ENCODE measurements at places on chromosomes 4 and X. TPM values are rescaled to one million over a fixed set of nuclear protein-coding genes. Genes with fewer than 3 reads are reported as not detected.

GRCh38 chr4:120843849-120844527 lies 78.5 kb downstream of the PRDM5 start:
- no peaks in the 10 kb centered on the region for H3K27me3 ChIP-seq
- H3K27ac ChIP-seq, result no peak overlapping the region
- H3K4me1 ChIP-seq, result no peaks in the 10 kb centered on the region
- no peak overlapping the region for H3K4me3 ChIP-seq
- no peak for DNase-seq
- no peaks in the 10 kb centered on the region for H3K36me3 ChIP-seq

Gene DMP1
- total RNA-seq, result not detected

Gene LRAT
- total RNA-seq, result 0.19 TPM

Gene ZFYVE28
- total RNA-seq, result 8.5 TPM

DNA sequence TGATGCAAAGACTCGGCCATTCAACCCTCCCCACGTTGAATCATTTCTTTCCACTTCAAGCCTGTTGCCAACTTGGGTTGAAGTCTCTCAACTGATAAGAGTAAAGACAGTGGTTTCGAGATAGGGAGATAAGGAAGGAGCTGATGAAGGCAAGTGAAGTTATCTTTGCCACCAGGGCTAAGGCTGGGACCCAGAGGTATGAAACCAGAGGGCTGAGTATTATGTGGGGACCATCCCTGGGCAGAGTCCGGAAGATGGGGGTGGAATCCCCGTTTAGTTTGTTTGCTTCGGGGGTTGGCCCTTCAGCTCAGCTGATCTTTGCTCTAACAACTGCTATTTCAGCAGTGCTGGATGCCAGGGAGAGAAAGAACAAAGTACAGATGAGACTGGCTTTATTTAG lies 2.3 kb upstream of the XPNPEP2 start:
- H3K27me3 ChIP-seq, result no peaks in the 10 kb centered on the region
- H3K27ac ChIP-seq, result no peak overlapping the region
- H3K4me1 ChIP-seq, result peaks cover 3% of the 10 kb centered on the region

DNA sequence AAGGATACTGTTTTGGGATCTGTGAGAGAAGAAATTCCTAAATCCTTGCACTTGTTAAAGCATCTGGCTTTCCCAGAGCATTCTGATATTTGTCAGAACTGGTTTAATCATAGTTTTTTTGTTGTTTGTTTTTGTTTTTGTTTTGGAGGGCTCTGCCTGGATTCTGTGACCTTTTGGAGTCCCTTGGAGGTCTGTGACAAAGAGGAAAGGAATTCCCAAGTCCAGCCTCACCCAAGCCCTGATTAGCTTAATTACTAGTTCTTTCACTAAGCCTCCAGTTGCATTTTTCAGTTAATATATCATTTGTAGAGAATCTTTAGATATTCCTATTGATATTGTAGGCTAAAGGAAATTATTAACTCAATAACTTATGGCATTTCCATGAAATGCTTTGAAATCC lies 711 bp downstream of the ACE2 start:
- no peaks in the 10 kb centered on the region for H3K4me1 ChIP-seq
- H3K27ac ChIP-seq, result no peak overlapping the region
- H3K4me3 ChIP-seq, result no peak overlapping the region
- no peaks in the 10 kb centered on the region for H3K27me3 ChIP-seq

Gene CXCL13
- total RNA-seq, result 2.4 TPM

DNA sequence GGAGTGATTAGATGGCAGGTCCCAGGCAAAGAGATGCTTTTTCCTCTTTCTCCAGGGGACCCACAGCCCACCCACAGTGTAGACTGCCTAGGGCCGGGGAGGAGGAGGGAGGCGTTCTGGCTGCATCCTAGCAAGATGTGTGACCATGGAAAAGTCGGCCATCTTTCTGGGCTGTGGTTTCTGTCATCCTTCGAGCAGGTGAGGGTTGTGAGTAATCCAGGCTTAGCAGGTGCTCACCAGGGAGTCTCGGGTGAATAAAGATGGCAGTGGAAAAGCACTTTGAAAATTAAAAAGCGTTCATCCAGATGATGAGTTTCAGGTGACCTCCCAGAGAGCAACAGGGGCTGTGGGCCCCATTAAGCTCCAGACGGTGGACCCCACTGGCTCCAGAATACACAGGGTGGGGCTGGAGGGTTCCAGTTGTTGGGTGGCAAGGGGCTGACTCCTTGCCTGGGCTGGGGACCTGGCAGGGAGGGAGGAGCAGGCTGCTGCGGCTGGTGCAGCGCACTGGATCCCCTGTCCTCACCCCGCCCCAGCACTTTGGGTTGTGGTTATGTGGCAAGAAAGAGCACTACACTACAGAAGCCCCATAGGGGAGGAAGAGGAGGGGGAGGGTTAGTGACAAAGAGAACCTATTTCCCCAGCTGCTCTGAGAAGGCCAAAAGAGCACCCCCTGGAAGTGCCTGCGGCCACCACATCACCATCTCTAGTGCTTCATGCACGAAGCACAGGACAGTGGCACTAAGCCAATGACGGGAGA lies 23.7 kb downstream of the ELF4 start:
- H3K4me1 ChIP-seq, result peaks cover 3% of the 10 kb centered on the region
- DNase-seq, result peak; percentile 10
- H3K36me3 ChIP-seq, result no peaks in the 10 kb centered on the region

Gene SHISA3
- 1.5 TPM for total RNA-seq

DNA sequence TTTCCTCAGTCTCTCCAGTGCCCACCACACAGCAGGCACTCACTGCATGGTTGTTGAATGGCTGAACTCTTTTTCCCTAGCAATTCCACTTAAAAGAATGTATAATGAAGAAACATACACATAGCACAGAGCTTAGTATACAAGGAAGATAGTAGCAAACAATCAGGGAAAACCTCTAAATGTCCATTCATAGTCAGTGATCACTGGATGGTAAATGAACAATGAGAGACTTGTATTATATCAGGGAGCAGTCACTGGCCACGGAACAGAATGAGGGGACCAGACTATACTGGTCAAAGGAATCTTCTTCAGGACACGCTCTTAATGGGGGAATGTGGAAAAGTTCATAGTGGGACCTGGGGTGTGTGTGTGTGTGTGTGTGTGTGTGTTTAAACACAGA lies 43.6 kb upstream of the FAM156A start:
- no peaks in the 10 kb centered on the region for H3K36me3 ChIP-seq
- H3K27ac ChIP-seq, result no peak overlapping the region
- H3K4me1 ChIP-seq, result no peaks in the 10 kb centered on the region
- no peak overlapping the region for H3K4me3 ChIP-seq

DNA sequence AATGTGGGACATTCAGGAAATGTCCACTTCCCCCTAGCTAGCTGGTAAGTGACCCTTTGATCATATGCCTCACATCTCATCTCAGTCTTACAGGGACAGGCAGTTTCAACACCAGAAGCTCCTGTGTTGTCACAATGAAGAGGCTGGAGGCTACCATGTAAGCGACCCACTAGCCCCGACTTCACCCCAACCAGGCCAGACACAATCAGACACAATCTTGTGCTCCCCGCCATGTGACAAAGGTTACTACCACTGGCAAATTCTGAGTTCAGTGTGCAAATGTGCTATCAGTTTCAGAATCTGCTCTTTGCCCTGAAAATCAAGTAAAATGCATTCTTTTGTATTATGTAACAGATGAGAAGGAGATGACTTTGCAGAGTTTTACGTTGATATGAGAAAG lies 56.9 kb upstream of the STS start:
- H3K4me1 ChIP-seq, result peaks cover 4% of the 10 kb centered on the region
- H3K36me3 ChIP-seq, result no peaks in the 10 kb centered on the region
- no peak overlapping the region for H3K4me3 ChIP-seq
- H3K27me3 ChIP-seq, result no peaks in the 10 kb centered on the region

DNA sequence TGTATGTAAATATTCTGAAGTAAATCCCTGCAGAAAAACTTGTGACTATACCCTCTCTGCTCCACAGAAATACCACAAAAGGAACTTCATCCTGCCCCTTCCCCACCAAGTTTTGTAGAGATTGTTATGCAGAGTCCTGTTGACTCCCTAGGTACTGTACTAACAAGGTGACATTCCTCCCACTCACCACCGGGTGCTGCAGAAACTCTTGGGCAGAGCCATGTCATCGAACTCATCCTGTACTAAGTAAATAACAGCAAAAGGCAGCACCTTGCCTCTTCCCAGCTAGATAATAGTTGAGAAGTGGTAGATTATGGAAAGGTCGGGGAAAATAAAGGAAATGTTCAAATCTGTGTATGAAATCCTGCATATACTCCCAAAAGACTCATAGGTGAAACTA lies 233.3 kb downstream of the STPG2 start:
- DNase-seq, result no peak
- no peaks in the 10 kb centered on the region for H3K27me3 ChIP-seq

- no peak overlapping the region for H3K4me3 ChIP-seq
- no peaks in the 10 kb centered on the region for H3K4me1 ChIP-seq
- no peaks in the 10 kb centered on the region for H3K27me3 ChIP-seq
- DNase-seq, result no peak
These were observed 59.9 kb upstream of the CHRNA9 start for GRCh38 chr4:40275065-40275730.

DNA sequence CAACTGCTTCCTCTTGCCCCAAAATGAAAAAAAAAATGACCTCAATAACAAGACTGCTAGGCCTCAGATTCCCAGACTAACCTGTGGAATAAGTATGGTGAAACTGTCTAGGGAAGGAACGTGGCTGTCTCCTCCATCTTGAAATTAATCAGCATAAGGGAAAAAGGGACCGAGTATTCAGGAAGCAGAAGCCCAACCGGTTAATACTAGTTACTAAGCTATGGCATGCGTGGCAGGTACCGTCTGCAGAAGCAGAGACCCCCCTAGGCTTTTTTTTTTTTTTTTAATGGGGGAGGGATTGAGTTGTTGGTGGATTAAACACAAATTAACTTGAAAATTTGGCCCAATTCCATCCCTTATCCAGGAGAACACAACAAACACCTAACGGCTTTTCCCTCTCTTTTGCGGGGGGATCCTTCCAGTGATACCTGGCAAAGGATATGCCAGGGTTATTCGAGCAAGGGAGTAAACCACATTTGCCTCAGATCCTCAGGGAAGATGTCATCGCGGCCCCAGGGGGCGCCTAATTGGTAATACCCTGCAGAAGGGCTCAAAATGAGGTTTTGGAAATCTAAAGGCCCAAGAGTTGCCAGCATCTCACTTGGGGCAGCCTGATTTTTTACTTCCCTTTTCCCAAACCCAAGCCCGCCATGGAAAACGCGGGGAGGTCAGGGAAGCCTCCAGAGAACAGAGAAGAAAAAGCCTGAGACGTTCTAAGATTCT lies 893 bp downstream of the RLIM start:
- H3K27me3 ChIP-seq, result no peaks in the 10 kb centered on the region
- DNase-seq, result no peak
- no peaks in the 10 kb centered on the region for H3K36me3 ChIP-seq
- H3K4me3 ChIP-seq, result peak overlapping the region; percentile 72
- peak overlapping the region; percentile 98 for H3K27ac ChIP-seq
- H3K4me1 ChIP-seq, result no peaks in the 10 kb centered on the region

Gene KLB
- total RNA-seq, result 0.34 TPM

Gene FAM9B
- not detected for total RNA-seq

Gene SORCS2
- 1.9 TPM for total RNA-seq

DNA sequence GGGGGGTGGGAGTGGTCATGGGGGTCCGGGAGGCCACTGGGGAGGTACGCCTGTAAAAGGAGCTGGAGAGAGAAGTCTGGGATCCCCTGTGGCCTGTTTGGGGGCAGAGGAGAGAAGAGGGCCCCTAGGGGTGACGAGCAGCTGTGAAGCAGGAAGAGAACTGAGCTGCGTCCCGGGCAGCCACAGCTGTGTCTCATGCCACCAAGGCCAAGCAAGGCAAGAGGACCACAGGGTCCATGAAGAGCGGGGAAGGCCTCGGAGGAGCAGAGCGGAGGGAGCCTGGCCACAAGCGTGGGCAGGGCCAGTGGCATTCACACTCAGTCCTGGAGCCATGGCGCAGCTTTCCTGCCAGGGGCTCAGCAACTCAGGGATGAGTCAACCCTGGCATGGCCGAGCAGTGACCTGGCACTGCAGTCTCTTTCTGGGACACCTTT lies 13.6 kb upstream of the NAT8L start:
- H3K4me3 ChIP-seq, result no peak overlapping the region
- peaks cover 18% of the 10 kb centered on the region for H3K4me1 ChIP-seq
- H3K36me3 ChIP-seq, result no peaks in the 10 kb centered on the region
- no peak for DNase-seq
- H3K27me3 ChIP-seq, result peaks cover 8% of the 10 kb centered on the region

Gene PTTG2
- not detected for total RNA-seq

DNA sequence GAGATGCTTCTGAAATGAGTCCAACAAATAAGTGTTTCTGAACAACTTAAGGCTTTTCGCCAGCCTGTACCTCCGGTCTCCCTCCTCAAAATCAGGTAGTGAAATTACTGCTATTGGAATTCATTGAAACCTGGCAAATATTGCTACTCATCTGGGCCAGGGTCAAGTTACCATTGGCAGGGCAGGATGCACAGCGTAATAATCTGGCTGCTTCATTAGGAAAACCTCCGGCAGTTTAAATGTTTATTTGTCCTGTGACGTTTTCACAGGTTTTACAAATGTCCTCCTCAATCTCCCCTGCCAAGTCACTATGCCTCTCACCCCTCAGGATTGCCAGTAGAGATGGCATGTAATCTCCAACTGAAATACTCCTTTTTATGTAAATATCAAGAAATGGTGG lies 92.6 kb upstream of the KDR start:
- no peak overlapping the region for H3K27ac ChIP-seq
- H3K4me1 ChIP-seq, result peaks cover 7% of the 10 kb centered on the region
- H3K4me3 ChIP-seq, result no peak overlapping the region
- no peak for DNase-seq
- no peaks in the 10 kb centered on the region for H3K36me3 ChIP-seq

Gene OCIAD2
- 17.0 TPM for total RNA-seq

GRCh38 chr4:48139691-48140090 lies 5.6 kb upstream of the TXK start:
- H3K4me1 ChIP-seq, result no peaks in the 10 kb centered on the region
- no peak overlapping the region for H3K4me3 ChIP-seq
- peaks cover 59% of the 10 kb centered on the region for H3K36me3 ChIP-seq
- no peak overlapping the region for H3K27ac ChIP-seq
- no peaks in the 10 kb centered on the region for H3K27me3 ChIP-seq
- DNase-seq, result no peak

GRCh38 chrX:148958901-148959300 lies 458.5 kb downstream of the AFF2 start:
- no peaks in the 10 kb centered on the region for H3K27me3 ChIP-seq
- H3K4me3 ChIP-seq, result no peak overlapping the region
- no peaks in the 10 kb centered on the region for H3K36me3 ChIP-seq
- H3K4me1 ChIP-seq, result no peaks in the 10 kb centered on the region
- no peak overlapping the region for H3K27ac ChIP-seq
- DNase-seq, result no peak

GRCh38 chr4:26826721-26827120 lies 33.9 kb upstream of the STIM2 start:
- H3K36me3 ChIP-seq, result no peaks in the 10 kb centered on the region
- no peaks in the 10 kb centered on the region for H3K27me3 ChIP-seq
- H3K4me3 ChIP-seq, result no peak overlapping the region
- no peak for DNase-seq
- H3K27ac ChIP-seq, result no peak overlapping the region
- H3K4me1 ChIP-seq, result no peaks in the 10 kb centered on the region

DNA sequence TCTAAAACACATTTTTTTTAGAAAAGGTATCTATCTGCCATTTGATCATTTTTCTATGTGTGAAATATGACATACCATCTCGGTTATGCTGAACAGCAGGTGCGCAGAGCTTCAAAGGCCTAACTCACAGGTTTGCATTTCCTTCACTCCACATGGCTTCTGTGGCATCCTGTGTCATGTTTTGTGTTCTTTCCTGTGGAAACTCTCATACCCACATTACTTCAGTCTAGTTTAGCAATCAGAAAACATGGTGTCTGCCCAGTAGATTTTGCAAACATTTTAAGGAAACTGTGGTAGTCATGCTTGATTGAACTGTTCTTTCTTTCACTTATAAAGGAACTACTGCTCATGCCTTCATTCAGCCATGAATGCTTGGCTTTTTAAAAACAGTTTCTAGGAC lies 11.3 kb upstream of the ARAP2 start:
- H3K36me3 ChIP-seq, result no peaks in the 10 kb centered on the region
- H3K27me3 ChIP-seq, result no peaks in the 10 kb centered on the region
- no peak for DNase-seq

All from esophagus squamous epithelium (tissue), 5 donors.